Breast epithelium (tissue), 4 donors: ENCODE measurements at places on chromosomes 3 and 15. TPM values are rescaled to one million over a fixed set of nuclear protein-coding genes. Genes with fewer than 3 reads are reported as not detected.

The ALDH1L1 gene
- total RNA-seq: 29.0 TPM

The AHSG gene
- total RNA-seq: not detected

The IL17RB gene
- total RNA-seq: 46.5 TPM

The CORO2B gene
- 2.9 TPM for total RNA-seq

The TMOD2 gene
- total RNA-seq: 11.5 TPM

DNA sequence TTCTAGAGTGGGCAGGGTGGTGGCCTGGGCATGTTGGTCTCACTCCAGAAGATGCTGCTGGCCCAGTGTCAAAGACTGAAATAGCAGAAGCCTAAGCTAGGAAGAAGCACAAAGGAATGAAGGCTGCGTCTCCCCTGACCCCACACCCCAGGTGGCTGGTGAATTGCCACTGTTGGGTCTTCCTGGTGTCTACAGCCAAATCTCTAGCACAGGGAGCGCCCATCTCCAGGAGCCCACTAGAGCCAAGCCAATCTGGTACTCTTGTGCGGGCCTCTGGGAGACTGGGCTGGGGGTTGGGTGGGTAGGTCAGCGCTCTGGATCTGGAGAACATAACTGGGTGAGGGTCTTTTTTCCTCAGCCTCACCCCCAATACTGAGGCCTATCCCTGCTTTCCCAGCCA is 894 bp downstream of the TUSC2 start:
- no peaks in the 10 kb centered on the region for H3K4me1 ChIP-seq
- peak overlapping the region; percentile 89 for H3K27ac ChIP-seq
- peaks cover 8% of the 10 kb centered on the region for H3K36me3 ChIP-seq
- H3K27me3 ChIP-seq: no peaks in the 10 kb centered on the region

- H3K4me1 ChIP-seq: no peaks in the 10 kb centered on the region
- no peaks in the 10 kb centered on the region for H3K27me3 ChIP-seq
- DNase-seq: no peak
- H3K27ac ChIP-seq: no peak overlapping the region
These were observed 10.5 kb upstream of the CCDC54 start for GRCh38 chr3:107366766-107367165.

DNA sequence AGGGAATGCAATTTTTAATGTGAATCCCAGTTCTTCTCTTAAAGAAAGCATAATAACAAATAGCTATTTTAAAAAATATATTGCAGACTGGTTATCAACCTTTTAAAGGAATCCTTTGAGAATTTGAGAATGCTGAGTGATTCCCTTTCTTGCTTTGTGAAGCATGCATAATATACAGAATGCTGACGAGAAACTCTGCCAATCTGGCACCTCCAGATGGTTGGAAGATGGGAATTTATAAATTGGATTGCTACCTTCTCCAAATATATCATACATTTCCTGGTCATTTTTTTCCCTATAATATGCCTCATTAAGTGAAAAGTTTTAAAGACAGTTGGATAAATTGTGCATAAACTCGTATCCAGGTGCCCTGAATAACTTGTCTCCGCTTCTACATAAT is 333.9 kb upstream of the ARPP21 start:
- H3K27ac ChIP-seq: no peak overlapping the region
- H3K27me3 ChIP-seq: no peaks in the 10 kb centered on the region
- no peaks in the 10 kb centered on the region for H3K36me3 ChIP-seq
- H3K4me3 ChIP-seq: no peak overlapping the region
- no peaks in the 10 kb centered on the region for H3K4me1 ChIP-seq
- no peak for DNase-seq

GRCh38 chr3:193660698-193661411 is 67.8 kb downstream of the OPA1 start:
- no peaks in the 10 kb centered on the region for H3K4me1 ChIP-seq
- H3K36me3 ChIP-seq: peaks cover 8% of the 10 kb centered on the region
- no peak for DNase-seq
- no peak overlapping the region for H3K4me3 ChIP-seq
- H3K27me3 ChIP-seq: no peaks in the 10 kb centered on the region

DNA sequence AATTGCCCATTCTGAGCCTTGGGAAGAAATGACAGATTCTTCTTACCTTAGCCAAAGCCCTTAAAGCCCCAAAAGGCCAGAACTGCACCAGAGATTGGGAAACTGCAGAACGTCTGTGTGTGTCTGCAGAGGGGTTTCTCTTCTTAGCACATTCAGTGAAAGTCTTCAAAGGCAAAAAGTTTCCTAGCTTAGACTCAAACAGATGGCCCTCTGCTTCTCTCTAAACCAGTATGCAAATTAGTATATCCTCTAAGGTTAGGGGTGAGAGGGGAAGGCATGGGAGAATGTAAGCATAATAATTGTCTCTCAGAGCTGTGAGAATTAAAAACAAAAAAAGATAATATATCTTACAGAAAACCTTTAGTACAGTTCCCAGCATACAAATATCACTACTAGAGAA is 334.0 kb upstream of the MCTP2 start:
- no peaks in the 10 kb centered on the region for H3K36me3 ChIP-seq
- H3K4me1 ChIP-seq: no peaks in the 10 kb centered on the region
- no peak for DNase-seq
- no peak overlapping the region for H3K4me3 ChIP-seq
- H3K27me3 ChIP-seq: no peaks in the 10 kb centered on the region

- DNase-seq: no peak
- no peaks in the 10 kb centered on the region for H3K4me1 ChIP-seq
- no peaks in the 10 kb centered on the region for H3K27me3 ChIP-seq
- H3K36me3 ChIP-seq: no peaks in the 10 kb centered on the region
- H3K27ac ChIP-seq: no peak overlapping the region
These were observed 402.2 kb upstream of the CFAP20DC start for GRCh38 chr3:59451800-59452746.

DNA sequence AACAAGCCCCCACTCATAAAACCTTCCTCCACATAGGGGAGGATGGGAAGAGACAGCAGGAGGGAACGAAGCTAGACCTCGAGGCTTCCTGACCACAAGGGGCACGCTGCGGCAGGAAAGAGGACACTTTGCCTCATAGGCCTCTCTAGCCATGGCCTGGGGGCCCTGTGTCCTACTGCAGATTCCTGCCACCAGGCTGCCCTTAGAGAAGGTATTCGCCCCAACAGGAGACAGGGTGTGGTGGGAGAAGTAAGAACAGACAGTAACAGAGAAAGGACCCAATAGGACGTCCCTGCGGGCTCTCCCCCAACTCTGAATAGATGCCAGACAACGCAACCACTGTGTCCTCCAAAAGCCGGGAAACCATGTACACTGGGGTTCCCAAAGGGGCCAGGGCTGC is 36.8 kb downstream of the ADCY5 start:
- no peak overlapping the region for H3K27ac ChIP-seq
- no peak overlapping the region for H3K4me3 ChIP-seq
- no peak for DNase-seq
- H3K36me3 ChIP-seq: no peaks in the 10 kb centered on the region
- no peaks in the 10 kb centered on the region for H3K27me3 ChIP-seq

DNA sequence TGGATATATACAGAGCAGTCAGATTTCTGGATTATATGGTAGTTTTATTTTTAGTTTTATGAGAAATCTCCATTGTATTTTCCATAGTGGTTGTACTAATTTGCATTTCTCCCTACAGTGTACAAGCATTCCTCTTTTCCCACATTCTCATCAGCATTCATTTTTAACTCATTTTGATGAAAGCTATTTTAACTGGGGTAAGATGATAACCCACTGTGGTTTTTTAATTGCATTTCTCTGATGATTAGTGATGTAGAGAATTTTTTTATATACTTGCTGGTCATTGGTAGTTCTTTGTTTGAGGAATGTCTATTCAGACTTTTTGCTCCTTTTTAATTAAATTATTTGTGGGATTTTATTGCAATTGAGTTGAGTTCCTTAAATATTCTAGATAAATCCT is 903.6 kb downstream of the DIPK2A start:
- no peaks in the 10 kb centered on the region for H3K36me3 ChIP-seq
- no peak for DNase-seq
- H3K4me1 ChIP-seq: no peaks in the 10 kb centered on the region

- H3K4me3 ChIP-seq: no peak overlapping the region
- H3K27me3 ChIP-seq: no peaks in the 10 kb centered on the region
- H3K36me3 ChIP-seq: no peaks in the 10 kb centered on the region
- no peaks in the 10 kb centered on the region for H3K4me1 ChIP-seq
- H3K27ac ChIP-seq: peak overlapping the region; percentile 62
These were observed 42.9 kb downstream of the TBC1D2B start for GRCh38 chr15:78034495-78035191.

DNA sequence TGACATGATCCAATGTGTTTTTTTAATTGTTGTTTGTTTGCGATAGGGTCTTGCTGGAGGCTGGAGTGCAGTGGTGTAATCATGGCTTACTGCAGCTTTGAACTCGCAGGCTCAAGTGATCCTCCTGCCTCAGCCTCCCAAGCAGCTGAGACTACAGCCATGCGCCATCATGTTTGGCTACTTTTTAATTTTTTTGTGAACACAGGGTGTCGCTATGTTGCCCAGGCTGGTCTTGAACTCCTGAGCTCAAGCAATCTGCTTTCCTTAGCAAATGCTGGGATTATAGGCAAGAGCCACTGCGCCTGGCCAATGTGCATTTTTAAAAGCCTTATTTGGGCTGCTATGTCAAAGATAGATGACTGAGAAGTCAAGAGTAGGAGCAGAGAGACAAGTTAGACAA is 123.0 kb downstream of the EDEM1 start:
- H3K4me1 ChIP-seq: no peaks in the 10 kb centered on the region
- H3K27me3 ChIP-seq: no peaks in the 10 kb centered on the region
- no peak for DNase-seq
- H3K4me3 ChIP-seq: no peak overlapping the region
- H3K36me3 ChIP-seq: no peaks in the 10 kb centered on the region
- H3K27ac ChIP-seq: no peak overlapping the region

- no peak overlapping the region for H3K27ac ChIP-seq
- no peaks in the 10 kb centered on the region for H3K4me1 ChIP-seq
- H3K36me3 ChIP-seq: no peaks in the 10 kb centered on the region
- no peak for DNase-seq
- H3K27me3 ChIP-seq: no peaks in the 10 kb centered on the region
- H3K4me3 ChIP-seq: no peak overlapping the region
These were observed 352.6 kb upstream of the CCDC54 start for GRCh38 chr3:107024551-107025026.

GRCh38 chr3:128054367-128054766 is 2.1 kb downstream of the SEC61A1 start:
- no peaks in the 10 kb centered on the region for H3K36me3 ChIP-seq
- no peak for DNase-seq
- H3K4me3 ChIP-seq: no peak overlapping the region
- H3K4me1 ChIP-seq: no peaks in the 10 kb centered on the region

DNA sequence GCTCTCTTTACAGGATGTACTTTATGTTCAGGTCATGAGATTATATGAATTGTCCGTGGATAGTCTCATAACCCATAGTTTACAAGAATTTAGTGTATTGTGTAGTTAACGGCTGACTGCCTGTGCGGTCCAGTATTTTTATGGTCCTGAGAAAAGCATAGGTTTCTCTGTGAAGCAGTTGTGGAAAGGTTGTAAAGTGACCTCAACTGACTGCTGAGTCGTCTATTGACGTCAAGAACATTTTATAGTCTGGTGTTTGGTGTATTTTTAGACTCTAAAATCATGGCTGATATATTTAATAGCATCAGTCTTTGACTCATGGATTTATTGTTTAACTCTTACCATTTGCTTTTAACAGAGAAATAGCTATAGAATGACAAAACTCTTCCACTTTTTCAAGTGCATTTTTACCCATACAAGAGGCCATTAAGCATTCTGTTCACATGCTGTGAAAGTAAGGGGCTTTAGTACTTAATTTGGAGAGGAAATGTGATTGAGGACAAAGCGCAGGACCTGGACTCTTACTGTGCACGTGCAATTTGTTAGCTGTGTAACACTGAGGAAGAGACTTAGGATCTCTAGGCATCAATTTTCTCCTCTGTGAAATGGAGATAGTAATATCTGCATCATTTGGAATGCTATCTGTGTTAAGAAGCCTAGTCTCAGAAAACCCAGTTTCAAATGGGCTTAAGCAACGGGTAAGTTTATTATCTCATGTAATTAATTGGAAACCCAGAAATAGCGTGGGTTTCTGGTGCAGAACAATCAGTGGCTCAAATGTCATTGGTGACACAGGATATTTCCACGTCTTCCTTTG is 240.8 kb downstream of the NFKBIZ start:
- DNase-seq: no peak
- H3K36me3 ChIP-seq: no peaks in the 10 kb centered on the region
- no peak overlapping the region for H3K27ac ChIP-seq

GRCh38 chr3:38603731-38604131 is 45.8 kb downstream of the SCN5A start:
- no peaks in the 10 kb centered on the region for H3K27me3 ChIP-seq
- DNase-seq: no peak
- H3K4me3 ChIP-seq: no peak overlapping the region
- H3K36me3 ChIP-seq: no peaks in the 10 kb centered on the region
- no peaks in the 10 kb centered on the region for H3K4me1 ChIP-seq

GRCh38 chr15:95346721-95347475 is 983.6 kb upstream of the NR2F2 start:
- H3K4me3 ChIP-seq: no peak overlapping the region
- H3K4me1 ChIP-seq: no peaks in the 10 kb centered on the region
- H3K27me3 ChIP-seq: no peaks in the 10 kb centered on the region
- DNase-seq: no peak
- no peaks in the 10 kb centered on the region for H3K36me3 ChIP-seq

- peak overlapping the region; percentile 81 for H3K4me3 ChIP-seq
- H3K27ac ChIP-seq: peak overlapping the region; percentile 87
- no peak for DNase-seq
- H3K4me1 ChIP-seq: peaks cover 27% of the 10 kb centered on the region
- H3K27me3 ChIP-seq: no peaks in the 10 kb centered on the region
These were observed 1.7 kb downstream of the CHDH start for GRCh38 chr3:53844262-53845102.

DNA sequence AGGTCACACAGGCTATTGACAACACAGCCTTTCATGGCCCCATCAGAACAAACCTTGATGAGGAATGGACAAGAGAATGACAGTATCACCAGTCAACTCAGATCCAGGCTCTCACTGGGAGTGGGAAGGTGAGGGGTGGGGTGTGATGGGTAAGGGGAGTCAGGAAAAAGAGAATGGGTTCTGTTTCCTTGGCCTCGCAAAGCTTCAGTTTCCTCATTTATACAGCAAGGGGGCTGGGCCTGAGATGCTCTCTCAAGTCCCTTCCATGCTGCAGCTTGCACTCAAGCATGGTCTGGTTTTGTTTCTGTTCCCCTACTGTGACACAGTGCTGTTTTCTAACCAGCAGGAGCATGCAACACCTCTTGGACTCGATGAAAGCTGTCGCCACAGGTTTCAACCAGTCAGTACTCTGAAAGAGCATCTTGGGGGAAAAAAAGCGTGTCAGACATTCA is 65.7 kb upstream of the IL12A start:
- no peaks in the 10 kb centered on the region for H3K27me3 ChIP-seq
- H3K4me3 ChIP-seq: no peak overlapping the region
- no peak overlapping the region for H3K27ac ChIP-seq
- H3K36me3 ChIP-seq: no peaks in the 10 kb centered on the region
- DNase-seq: no peak

- H3K27me3 ChIP-seq: peaks cover 33% of the 10 kb centered on the region
- no peaks in the 10 kb centered on the region for H3K36me3 ChIP-seq
- H3K4me3 ChIP-seq: no peak overlapping the region
- peak overlapping the region; percentile 68 for H3K27ac ChIP-seq
These were observed 2.1 kb downstream of the ITGA11 start for GRCh38 chr15:68429691-68430470.

GRCh38 chr3:47495111-47495510 is 18.4 kb downstream of the ELP6 start:
- DNase-seq: no peak
- no peak overlapping the region for H3K4me3 ChIP-seq
- no peaks in the 10 kb centered on the region for H3K27me3 ChIP-seq
- H3K36me3 ChIP-seq: peaks cover 8% of the 10 kb centered on the region

- DNase-seq: no peak
- H3K4me1 ChIP-seq: no peaks in the 10 kb centered on the region
- H3K27me3 ChIP-seq: no peaks in the 10 kb centered on the region
These were observed 12.4 kb upstream of the ZMAT3 start for GRCh38 chr3:179083977-179084376.
